ENCODE measurements at places on chromosomes 12 and 14. TPM values are rescaled to one million over a fixed set of nuclear protein-coding genes. Genes with fewer than 3 reads are reported as not detected.
A peak's percentile ranks its signal among the peaks of the same experiment; 100 is the strongest.

GRCh38 chr14:60381909-60382308 is 104.0 kb downstream of the C14orf39 start:
- H3K27ac ChIP-seq: no peak overlapping the region
- H3K4me3 ChIP-seq: no peak overlapping the region
- H3K27me3 ChIP-seq: peaks cover 3% of the 10 kb centered on the region
- H3K4me1 ChIP-seq: no peaks in the 10 kb centered on the region

DNA sequence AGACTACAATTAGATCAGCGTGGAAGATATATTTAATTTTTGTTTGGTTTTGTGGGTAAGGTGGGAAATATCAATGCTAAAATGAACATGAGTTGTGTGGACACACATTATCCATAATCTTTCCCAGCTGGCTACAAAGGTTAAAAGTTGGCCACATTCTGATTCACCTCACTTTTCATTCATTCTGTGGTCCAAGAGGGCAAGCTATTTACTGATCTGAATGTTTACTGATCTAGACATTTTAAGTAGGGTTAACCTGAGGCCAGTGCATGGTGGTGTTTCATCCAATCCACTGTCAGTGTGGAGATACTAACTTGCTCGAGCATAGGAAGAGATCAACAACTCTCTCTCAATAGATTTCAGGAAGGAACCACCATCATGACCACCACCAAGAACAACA is 71.6 kb downstream of the DCAF5 start:
- H3K36me3 ChIP-seq: peaks cover 33% of the 10 kb centered on the region
- H3K4me3 ChIP-seq: no peak overlapping the region
- DNase-seq: no peak
- H3K4me1 ChIP-seq: peaks cover 5% of the 10 kb centered on the region

DNA sequence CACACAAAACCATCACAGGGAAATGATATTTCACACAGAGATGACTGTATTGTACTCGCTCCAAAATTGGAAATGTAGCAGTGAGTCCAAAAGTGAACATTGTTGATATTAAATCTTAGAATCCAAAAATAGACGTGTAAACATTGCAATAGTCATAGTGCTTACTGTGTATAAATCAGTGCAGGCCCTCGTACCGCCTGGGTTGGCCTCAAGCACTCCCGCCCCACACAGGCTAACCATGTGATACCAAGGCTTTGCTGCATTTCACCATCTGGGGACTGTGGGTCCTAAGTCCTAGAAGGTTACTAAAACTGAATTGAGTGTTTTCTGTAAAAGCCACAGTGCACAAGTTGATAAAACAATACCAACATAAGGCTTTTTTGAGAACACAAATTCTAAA is 107.3 kb downstream of the PPP2R5E start:
- no peak overlapping the region for H3K4me3 ChIP-seq
- H3K27me3 ChIP-seq: no peaks in the 10 kb centered on the region
- peaks cover 58% of the 10 kb centered on the region for H3K4me1 ChIP-seq
- H3K36me3 ChIP-seq: no peaks in the 10 kb centered on the region
- no peak overlapping the region for H3K27ac ChIP-seq

GRCh38 chr12:56029666-56030293 is 8.9 kb downstream of the IKZF4 start:
- peaks cover 70% of the 10 kb centered on the region for H3K36me3 ChIP-seq
- no peaks in the 10 kb centered on the region for H3K27me3 ChIP-seq
- peaks cover 53% of the 10 kb centered on the region for H3K4me1 ChIP-seq
- peak; percentile 52 for DNase-seq
- H3K27ac ChIP-seq: peak overlapping the region; percentile 21
- no peak overlapping the region for H3K4me3 ChIP-seq

DNA sequence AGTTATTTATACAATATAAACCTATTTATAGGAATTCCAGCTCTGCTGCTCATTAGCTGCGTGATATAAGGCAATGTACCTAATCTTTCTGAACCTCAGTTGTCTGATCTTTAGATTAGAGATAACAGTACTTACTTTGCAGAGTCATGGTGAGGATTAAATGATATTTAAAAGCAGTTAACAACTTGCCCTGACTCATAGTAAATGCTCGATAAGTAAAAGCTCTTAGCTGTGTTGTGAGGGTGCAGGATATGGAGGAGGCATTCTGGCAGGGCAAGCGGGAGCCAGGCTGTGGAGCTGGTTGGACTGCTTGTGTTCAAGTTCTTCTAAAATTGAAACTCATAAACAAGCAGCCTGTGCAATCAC is 140.0 kb upstream of the PRICKLE1 start:
- no peaks in the 10 kb centered on the region for H3K27me3 ChIP-seq
- DNase-seq: no peak
- H3K36me3 ChIP-seq: no peaks in the 10 kb centered on the region
- no peak overlapping the region for H3K4me3 ChIP-seq
- H3K4me1 ChIP-seq: no peaks in the 10 kb centered on the region

DNA sequence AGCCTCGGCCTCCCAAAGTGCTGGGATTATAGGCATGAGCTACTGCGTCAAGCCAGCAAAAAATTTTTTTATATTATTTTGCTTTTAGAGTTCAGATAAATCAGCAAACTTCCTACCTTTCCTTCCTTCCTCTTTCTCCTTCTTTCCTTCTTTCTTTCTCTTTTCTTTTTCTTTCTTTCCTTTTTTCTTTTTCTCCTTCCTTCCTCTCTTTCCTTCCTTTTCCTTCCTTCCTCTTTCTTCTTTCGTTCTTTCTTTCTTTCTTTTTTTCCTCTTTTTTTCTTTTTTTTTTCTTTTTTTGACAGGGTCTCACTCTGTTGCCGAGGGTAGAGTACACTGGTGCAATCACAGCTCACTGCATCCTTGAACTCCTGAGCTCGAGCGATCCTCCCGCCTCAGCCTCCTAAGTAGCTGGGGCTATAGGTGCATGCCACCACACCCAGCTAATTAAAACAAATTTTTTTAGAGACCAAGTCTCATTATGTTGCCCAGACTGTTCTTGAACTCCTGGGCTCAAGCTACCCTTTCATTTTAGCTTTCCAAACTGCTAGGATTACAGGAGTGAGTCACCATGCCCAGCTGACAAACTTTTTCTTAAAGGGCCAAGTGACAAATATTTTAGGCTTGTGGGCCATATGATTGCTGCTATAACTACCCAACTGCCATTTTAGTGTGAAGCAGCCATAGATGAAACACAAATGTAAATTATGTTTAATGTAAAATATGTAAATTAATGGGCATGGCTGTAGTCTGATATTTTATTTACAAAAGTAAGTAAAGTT is 7.1 kb upstream of the WASHC4 start:
- H3K27ac ChIP-seq: no peak overlapping the region
- no peak for DNase-seq
- H3K4me1 ChIP-seq: peaks cover 1% of the 10 kb centered on the region
- peaks cover 3% of the 10 kb centered on the region for H3K36me3 ChIP-seq

DNA sequence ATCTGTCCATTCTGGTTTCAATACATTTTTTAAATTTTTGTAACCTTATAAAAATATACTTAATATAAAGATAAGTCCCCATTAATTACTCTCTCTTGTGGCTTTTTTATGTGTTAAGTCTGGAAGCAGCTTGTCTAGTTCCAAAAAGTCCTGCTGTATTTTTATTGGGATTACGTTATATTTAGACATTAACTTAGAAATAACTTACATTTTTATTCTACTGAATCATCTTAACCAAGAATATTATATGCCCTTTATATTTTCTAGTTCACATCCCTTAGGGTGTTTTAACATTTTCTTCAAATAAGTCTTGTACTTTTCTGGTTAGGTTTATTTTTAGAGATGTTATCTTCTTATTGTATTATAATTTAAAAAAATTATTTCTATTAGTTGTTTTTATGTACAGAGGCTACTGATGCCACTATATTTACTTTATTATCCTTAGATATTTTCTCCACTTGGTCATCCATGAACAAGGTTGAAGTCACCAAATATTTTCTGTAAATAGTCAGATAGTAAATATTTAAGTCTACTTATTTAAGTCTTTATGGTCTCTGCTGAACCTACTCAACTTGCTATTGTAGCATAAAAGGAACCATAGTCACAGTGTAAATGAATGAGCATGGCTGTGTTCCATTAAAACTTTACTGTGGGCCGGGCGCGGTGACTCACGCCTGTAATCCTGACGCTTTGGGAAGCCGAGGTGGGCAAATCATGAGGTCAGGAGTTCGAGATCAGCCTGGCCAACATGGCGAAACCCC is 132.4 kb upstream of the NEDD1 start:
- no peaks in the 10 kb centered on the region for H3K36me3 ChIP-seq
- no peak overlapping the region for H3K4me3 ChIP-seq
- no peak overlapping the region for H3K27ac ChIP-seq
- DNase-seq: no peak
- no peaks in the 10 kb centered on the region for H3K4me1 ChIP-seq

GRCh38 chr14:38063711-38064320 is 143.9 kb upstream of the SSTR1 start:
- H3K36me3 ChIP-seq: peaks cover 3% of the 10 kb centered on the region
- H3K27me3 ChIP-seq: no peaks in the 10 kb centered on the region
- no peak overlapping the region for H3K4me3 ChIP-seq
- peaks cover 14% of the 10 kb centered on the region for H3K4me1 ChIP-seq
- no peak for DNase-seq

GRCh38 chr12:27521066-27521465 is 2.9 kb upstream of the PPFIBP1 start:
- H3K4me3 ChIP-seq: no peak overlapping the region
- peaks cover 47% of the 10 kb centered on the region for H3K27me3 ChIP-seq
- H3K36me3 ChIP-seq: no peaks in the 10 kb centered on the region
- DNase-seq: no peak

Gene CCDC196
- not detected for total RNA-seq

Gene HOXC13
- total RNA-seq: not detected

Gene BCAT1
- 24.8 TPM for total RNA-seq

Gene TMEM117
- total RNA-seq: 1.6 TPM

Gene LRRC10
- total RNA-seq: not detected

All from activated CD4-positive, alpha-beta memory T cell treated with anti-CD3 and anti-CD28 coated beads, Interleukin-2, amount 10 ng/mL, durations not matched to agents 7 days and 5 days (primary cell).